ENCODE measurements at places on chromosomes 2 and 18.

DNA sequence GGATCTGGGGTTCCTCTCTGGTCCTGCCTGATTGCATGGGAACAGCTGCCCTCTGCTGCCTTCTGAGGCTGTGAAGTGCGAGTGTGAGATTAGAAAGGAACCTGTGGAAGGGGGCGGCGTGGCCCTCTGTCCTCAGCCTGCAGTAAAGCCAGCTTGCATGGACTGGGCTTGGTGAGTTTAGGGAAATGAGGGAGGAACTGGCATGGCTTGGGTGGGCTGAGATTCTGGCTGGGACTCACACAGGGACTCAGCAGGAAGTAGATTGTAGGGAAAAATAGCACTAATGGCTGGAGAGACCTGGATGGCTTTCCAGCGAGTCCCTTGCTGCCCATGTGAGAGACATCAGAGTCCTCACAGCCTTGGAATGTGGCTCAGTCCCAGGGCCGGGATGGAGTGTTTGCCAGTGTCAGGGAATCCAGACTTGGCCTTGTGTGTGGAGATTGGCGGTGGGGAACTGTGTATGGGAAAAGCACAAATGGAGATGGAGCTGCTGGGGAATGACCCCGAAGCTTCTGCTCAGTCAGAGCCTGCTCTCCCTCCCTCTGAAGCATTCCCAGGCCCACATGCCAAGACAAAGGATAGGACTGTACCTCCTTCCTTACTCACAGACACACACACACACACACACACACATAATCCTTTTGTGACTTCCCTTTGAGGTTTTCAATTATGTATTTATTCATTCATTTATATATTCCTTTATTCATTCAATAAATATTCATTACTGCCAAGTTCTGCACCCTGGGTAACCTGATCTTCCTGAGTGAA, 115.4 kb downstream of the ACAA2 start:
- no peak for DNase-seq

DNA sequence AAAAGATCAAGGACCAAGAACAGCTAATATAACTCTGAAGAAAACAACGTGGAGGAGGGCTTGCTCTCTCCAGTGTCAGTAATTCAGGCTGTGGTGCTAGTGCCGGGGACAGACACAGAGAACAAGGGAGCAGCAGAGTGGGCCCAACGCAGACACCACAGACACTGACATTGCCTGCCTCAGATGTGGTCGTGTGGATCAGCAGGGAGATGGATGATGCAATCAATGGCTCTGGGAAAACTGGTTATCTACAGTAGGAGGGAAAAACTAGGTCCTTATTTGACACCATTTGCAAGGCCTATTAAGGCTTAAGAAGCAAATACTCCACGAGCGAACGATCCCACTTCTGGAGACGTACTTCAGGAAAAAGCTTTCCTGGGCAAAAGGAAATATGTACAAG, 36.1 kb downstream of the HDLBP start:
- no peak for DNase-seq

GRCh38 chr18:69789794-69790193, 157.9 kb downstream of the CD226 start:
- DNase-seq = no peak

GRCh38 chr2:127665267-127665893, 9.9 kb downstream of the LIMS2 start:
- DNase-seq = no peak

- peak; percentile 90 for DNase-seq
Measured at GRCh38 chr2:24083567-24084385, 858 bp downstream of the TP53I3 start.

DNA sequence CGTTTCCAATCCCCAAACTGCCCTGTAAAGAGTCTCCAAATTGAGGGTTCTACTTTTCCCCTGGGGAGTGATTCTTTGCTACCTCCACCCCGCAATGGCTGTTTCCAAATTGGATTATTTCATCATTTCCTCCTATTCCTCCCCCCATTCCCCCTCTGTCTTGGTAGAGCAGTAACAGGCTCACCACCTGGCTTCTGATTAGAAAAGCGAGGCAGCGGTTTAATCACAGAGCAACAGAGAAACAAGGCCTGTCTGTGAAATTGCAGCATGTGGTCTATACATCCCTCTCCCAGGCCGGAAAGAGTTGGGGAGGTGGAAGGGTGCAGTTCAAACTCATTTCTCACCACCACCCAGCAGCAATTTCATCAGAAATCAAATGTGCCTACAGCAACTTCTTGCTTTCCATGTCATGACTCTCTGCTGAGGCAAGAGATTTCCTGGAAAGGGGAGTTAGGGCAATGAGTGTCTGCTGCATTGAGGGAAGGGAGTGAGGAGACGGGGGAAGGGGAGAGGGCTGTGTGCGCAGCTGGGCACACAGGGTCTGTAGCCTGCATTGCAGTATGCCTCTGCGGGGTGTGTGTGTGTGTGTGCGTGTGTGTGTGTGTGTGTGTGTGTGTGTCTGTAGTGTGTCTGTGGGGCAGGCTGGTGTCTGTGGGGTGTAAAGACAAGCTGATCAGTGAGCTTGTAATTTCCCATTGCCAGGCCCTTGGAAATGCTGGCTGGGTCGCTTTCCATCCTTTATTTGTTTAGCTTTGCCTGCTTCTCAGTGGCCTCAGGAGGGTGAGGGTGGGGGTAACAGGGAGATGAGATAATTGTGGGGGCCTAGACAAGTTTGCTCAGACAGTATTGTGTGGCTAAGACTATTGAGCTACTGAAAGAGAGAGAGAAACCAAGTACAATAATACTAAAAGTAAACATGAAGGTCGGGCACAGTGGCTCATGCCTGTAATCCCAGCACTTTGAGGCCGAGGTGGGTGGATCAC, 13.5 kb upstream of the IGFBP2 start:
- DNase-seq = no peak

DNA sequence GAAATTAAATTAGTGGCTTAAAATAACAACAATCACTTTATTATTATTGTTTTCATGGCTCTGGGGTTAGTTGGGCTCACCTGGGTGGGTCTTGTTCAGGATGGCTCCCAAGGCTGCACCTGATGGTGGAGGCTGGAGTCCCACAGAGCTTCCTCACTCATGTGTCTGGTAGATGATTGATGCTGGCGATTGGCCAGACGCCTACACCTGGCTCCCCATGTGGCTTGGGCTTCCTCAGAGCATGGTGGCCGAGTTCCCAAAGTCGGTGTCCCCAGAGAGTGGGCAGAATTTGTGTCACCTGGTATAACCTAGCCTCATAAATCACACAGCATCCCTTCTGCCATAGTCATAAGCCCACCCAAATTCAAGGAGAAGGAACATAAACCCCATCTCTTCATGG, 18.2 kb downstream of the DBI start:
- DNase-seq = no peak

GRCh38 chr2:42764096-42764495, at the start of gene OXER1:
OXER1 (minus strand) TSS chr2:42764135; CDS start chr2:42764062, 73 bp downstream.
- no peak for DNase-seq

DNA sequence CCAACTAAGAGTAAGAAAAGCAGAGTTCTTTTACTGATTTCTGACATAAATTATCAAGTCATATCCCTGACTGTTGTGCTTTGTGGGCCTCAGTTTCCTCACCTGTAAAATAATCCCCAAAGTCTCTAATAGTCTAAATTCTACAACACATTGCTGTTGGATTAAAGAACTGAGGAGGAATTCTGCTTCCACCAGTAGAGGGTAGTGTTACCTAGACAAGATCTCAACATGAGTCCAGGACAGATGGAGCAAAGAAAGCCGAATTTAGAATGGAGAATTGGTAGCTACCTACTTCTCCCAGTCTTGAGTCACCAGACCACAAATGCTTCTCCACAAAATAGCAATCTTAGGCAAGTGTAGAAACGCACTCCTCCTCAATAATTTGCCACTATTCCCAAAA, 462.5 kb upstream of the FSHR start:
- DNase-seq = peak; percentile 2

DNA sequence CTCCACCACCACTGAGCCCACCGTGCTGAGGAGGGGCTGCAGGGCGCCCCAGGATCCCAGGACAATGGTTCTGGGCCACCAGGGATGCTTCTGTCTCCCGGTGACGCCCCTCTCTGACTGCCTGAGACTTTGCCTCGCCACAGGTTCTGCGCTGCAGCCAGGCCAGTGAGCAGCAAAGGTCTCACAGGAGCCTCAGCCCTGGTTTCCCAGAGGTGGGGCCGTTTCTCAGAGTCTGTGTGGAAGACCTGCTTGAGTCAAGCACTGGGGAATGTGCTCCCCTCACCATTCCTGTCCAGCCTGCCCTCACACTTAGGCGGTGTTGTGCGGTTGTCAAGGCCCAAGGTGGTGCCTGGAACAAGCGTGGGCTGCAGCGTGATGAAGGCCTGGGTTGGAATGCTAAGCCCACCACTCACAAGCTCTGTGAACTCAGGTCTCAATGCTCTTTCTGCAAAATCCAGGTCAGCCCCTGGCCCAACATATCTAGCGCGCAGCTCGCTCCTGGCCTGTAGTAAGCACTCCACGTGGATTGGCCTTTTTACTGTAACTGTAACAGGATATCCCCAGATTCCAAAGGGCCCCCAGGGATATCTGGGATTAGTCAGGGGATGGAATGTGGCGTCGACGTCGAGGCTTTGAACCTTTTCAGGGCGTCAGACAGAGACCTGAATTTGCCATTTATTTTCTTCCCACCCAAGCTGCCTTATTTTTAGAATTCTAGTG, 47.6 kb downstream of the PLB1 start:
- DNase-seq = no peak

DNA sequence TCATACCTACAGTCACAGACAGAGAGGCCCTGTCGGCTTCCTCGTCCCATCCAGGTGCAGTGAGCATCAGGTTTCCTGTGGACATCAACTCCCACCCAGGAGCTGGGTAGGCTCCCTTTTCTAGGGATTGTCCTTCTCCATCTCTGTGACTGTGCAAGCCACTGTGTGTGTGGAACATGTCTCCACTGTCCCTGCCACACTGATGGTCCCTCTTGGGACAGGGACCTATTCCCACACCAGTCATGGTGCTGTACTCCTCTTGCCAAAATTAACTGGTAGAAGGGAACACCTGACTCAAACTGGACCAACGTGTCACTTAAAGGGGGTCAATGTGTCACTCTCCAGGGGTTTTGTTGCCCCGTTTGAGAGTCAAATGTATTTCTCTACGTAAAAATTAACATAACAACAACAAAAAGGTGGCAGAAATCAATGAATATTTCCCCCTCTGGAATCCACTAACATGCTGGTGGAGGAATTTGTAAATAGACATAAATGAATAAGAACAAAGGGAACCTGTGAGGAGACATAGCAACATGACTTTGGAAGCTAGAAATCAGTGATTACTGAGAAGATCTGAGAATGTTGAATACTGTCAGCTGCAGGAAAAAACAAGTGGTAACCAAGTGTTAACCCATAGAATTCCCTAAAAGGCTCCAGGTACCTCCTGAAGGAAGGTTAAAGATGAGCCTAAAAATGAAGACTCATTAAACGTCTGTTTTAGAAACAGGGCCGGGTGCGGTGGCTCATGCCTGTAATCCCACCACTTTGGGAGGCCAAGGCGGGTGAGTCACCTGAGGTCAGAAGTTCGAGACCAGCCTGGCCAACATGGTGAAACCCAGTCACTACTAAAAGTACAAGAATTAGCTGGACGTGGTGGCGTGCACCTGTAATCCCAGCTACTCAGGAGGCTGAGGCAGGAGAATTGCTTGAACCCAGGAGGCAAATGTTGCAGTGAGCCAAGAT, 40.4 kb downstream of the SH2D6 start:
- no peak for DNase-seq

- no peak for DNase-seq
Measured at GRCh38 chr18:13501543-13501887, 224.8 kb downstream of the FAM210A start.

GRCh38 chr2:43013821-43014345, 212.5 kb downstream of the ZFP36L2 start:
- DNase-seq = no peak

GRCh38 chr2:172561270-172561669, 5.4 kb downstream of the PDK1 start:
- DNase-seq = no peak

DNA sequence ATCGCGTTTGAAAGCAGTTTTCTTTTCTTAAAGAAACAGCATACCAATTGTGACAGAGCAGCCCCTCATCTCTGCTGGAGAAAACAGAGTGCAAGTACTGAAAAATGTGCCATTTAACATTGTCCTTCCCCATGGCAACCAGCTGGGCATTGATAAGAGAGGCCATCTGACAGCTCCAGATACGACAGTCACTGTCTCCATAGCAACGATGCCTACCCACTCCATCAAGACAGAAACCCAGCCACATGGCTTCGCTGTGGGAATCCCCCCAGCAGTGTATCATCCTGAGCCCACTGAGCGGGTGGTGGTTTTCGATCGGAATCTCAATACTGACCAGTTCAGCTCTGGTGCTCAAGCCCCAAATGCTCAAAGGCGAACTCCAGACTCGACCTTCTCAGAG, 9.5 kb downstream of the GRHL1 start:
- DNase-seq = no peak

DNA sequence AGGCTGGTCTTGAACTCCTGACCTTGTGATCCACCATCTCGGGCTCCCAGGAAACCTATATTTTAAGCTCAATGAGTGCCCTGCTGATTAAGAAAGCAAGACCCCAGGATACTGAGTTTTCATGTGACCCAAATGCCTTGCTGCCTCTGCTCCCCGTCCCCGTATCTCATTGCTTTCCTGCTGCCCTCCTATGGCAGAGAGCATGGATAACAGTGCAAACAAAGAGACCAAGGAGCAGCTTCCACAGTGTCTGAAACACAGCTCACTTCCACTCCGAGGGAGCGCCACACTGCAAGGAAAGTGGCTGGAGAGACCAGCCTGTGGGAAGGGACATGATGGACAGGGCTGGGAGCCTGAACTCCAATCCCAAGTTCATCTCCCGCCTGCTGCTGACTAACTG, 246.8 kb downstream of the TMEM182 start:
- DNase-seq = no peak

DNA sequence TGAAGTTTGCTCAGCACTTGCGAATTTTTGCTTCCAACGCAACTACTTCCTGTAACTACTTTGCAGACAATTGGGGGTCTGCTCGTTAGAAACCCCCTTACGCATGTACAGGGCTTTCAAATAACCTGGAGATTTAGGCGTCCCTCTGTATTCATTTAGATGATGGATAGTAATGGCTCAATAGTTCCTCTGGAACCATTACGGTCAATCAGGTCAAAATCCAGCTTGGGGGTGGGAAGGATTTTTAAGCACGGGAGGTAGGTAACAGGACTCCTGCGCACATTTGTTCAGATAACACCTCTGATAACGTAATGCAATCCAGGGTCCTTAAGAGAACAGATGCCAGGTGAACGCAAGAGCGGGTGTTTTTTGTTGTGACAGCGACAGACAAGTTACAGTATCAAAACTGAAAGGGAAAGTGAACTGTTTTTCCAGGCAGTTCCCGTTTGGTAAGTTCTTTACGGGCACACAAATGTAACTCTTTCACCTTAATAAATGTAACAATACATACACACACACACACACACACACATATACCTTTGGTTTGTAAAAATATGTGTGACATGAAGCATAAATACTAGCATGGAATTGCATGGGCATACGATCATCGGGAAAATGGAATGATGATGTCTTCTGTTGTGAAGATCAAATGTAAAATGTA, 3.8 kb upstream of the OSR1 start:
- DNase-seq = no peak

- DNase-seq = no peak
Measured at GRCh38 chr2:12978066-12978835, 261.5 kb downstream of the TRIB2 start.

All from SW 1271 (cell line).